ENCODE measurements at places on chromosomes 3 and 15.

DNA sequence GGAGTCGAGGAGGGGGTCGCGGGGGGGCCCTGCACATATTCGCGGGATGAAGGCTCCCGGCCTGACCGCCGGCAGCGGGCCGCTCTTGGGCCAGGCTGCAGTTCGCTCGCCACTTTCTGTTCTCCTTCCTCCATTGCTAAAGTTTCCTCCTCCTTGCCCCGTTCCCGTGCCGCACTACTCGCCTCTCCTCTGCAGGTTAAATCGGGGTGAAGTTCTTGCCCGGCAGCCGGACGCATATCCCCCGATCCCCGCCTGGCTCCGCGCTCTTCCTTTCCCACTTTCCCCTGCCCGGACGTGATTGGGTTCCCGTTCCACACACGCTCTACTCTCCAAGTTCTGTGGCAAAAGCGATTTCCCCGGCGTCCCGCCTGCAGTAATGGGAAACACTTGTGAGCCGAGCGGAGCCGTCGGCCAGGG is 556 bp downstream of the CRYBG3 start:
- peak; percentile 74 for DNase-seq

DNA sequence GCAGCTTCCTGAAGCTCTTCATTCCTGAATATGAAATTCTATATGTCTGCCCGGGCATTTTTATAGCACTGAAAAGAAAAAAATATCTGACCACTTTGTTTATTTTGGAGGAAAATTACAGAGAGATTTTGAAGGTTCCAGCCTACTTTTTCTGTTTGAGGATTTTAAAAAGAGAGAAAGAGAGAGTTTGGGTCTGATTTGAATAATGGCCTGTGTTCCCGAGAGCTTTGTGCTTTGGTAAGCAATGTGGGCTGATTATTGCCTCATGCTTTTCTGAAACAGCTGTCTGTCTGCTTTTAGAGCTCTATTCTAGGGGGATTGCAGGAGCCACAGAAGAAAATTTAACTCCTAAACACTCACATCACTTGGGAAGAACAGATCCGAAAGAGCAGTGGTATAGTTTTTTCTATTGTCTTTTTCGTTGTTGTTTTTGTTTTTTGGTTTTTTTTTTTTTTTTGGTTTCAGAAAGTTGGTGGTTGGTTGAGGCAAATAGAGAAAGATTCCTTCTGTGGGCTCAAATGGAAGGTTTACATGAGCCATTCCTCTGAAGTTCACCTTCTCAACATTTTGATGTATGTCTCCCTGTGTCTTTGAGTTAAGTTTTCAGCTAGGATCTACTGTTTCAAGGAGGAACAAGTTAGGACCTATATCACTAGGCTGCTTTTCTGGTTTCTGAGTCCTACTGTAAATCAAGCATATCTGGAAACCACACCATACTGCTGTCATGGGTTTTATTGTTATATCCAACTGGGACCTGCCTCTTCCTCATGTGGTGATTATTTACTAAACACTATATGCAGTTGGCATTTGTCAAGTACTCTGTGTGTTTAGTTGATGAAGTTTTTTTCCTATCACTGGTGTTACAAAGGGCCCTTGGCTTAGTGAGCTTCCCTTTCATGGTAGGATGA is 178.9 kb downstream of the KCNMB2 start:
- no peak for DNase-seq

DNA sequence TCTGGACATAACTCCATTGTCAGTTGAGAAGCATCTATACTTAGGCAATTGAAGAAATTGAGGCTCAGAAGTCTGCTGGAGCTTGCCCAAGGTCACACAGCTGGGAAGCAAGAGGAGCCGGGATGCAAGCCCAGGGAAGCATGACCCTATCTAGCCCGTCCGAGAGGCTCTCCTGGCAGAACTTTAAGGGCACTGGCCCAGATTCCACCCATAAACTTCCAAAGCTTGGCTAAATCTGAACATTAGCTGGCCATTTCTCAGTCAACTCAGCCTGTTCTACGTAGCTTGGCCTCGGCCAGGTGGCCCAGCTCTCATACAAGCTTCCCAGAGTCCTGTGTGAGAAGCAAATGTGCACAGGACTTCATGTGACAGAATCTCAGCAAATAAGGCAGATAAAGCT is 75.8 kb downstream of the LRIG1 start:
- DNase-seq = no peak

- DNase-seq = no peak
These were observed 5.8 kb upstream of the EIF5A2 start for GRCh38 chr3:170914212-170914611.

DNA sequence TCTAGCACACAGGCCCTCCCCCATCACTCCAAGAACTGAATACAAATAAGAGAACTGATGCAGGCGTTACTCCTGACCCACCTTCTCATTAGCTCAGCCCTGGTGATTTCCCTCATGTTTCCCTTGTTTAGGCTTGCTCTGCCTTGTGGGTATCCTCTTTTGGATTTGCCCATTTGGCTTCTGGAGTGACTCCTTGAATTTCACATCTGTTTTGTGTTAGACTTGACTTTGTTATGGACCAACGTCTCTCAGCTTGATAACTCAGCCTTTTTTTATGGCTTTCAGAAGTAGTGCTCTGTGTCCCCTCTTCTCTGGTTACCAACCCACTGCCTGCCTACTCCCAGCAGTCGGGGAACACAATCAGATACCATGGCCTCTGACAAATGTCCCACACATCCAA is 11.3 kb upstream of the TMOD3 start:
- DNase-seq = no peak

DNA sequence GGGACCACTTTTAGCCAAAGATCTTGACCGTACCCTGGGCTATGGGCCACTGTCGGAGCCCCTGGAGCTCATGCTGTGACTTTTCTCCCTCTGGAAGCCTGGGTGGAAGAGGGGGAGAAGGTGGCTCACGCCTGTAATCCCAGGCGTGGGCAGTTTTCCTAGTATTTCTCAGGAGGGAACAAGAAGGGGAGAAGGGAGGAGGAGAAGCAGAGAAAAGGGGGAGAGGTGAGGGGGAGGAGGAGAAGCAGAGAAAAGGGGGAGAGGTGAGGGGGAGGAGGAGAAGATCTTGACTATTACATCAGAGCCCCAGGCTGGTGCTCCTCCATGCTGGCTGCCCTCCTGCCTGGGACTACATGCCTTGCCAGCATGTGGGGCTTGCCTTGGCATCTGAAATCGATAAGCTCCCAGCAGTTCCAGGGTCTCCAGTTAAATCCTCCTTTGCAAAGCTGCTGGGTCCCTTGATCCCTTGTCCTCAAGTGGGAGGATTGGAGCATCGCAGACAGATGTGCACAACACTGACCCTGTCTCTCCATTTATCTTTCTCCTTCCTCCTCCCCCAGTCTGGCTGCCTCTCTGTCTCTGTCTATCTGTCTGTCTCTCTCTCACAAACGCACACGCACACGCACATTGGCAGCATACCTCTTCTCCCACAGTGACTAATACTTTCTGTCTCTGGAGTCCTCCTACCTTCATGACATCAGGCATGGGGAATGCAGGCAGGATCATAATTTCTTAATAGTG is 41.6 kb downstream of the MRAS start:
- peak; percentile 95 for DNase-seq

DNA sequence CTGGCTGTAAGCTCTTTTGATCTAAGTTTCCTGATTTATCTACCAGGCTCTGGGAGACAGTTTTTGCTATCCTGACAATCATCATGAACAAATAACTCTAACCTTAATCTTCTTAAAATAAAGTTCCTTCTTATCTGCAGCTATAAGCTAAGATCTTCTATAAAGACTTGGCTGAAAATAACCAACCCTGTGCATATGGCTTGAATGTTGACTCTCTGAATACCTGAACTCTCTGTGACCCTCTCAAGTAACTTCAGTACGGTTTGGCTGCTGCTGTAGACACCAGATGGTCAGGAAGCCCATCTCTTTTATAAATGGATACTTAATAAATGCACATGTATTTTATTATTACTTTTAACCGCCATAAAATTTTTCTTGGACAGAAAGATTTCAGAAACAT is 412.4 kb upstream of the CBLB start:
- DNase-seq = no peak

GRCh38 chr3:104536715-104537114 is 830.0 kb upstream of the ALCAM start:
- no peak for DNase-seq

DNA sequence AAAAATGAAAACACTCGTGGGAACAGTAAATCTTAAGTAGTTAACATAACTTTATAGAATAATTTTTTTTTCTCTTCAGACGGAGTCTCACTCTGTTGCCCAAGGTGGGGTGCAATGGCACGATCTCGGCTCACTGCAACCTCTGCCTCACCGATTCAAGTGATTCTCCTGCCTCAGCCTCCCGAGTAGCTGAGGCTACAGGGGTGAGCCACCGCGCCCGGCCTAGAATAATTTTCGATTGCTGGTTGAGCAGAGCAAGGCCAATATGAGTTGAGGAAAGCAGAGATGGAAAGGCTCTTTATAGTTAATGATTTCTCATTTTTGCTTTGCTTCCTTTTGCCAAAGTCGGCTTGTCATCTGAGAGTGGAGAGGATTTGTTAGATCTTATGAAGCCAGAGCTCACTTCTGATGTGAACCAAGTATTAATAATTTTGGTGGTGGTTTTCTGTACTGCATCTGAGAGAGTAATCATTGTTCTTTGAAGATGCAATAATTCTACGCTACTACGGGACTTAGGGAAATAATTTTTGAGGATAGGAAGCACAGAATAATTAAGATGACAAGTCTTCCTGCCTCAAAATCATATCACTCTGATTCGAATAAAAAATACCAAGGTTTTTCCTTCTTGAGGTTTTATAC is 1.6 kb upstream of the GOLM2 start:
- DNase-seq = peak; percentile 3

DNA sequence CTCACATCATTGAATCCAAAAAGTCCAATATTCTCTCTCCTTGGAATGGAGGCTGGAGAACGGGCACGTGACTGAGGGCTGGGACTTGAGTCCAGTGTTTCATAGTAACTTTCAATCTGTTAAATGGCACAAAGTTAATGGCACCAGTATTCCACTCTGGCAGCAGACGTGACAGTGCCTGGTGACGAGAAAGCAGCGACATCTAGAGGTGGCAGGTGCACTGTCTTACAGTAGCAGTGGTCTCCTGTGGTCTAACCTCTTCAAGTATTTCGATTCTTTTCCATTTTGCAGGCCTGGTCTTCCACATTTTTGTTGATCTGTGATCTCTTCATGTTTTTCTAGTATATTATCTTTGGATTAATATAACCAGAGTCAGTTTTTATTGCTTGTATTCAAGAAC is 107.1 kb downstream of the OXSM start:
- DNase-seq = peak; percentile 42

DNA sequence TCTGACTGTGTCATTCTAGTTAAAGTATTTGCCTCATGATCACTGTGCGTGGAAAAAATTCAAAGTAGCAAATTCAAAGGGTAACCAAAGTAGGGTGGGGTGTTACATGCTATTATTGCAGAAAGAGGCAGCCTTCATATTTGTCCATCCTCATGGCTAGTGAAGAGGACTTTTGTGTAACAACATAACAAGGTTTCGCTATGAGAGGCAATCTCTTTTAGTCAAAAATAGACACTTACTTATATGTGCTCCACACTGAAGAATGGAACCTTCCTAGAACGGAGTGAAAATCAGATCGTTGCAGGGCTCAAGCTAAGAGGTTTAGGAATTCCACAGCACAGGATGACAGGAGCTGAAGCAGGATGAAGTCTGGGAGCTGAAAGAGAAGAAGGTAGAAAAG is 345.1 kb upstream of the CBLB start:
- no peak for DNase-seq

GRCh38 chr3:952906-953305 is 139.9 kb upstream of the CNTN6 start:
- no peak for DNase-seq

GRCh38 chr3:127479449-127479848 is 111.1 kb downstream of the TPRA1 start:
- DNase-seq = no peak

- DNase-seq = no peak
These were observed 14.6 kb downstream of the CAPN7 start for GRCh38 chr3:15220661-15221060.

GRCh38 chr3:29978036-29978435 is 628.4 kb upstream of the TGFBR2 start:
- DNase-seq = no peak

- DNase-seq = no peak
These were observed 30.5 kb downstream of the ATP2B2 start for GRCh38 chr3:10474847-10475246.

DNA sequence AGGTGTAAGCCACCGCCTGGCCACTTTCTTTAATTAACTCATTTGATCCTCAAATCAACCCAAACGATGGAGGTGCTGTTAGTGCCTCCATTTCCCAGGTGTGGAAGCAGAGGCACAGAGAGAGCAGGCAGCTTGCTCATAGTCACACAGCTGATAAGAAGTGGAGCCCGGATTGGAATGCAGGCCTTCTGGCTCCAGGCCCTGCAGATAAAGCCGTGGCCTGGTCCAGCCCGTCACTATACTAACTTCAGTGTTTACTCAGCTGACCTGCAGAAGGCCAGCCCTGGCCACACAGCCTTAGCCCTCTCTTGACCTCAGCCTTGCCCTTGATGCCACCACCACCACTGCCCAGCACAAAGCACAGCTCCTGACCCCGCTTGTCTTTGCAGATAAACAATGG is 116.7 kb downstream of the NUP210 start:
- no peak for DNase-seq

DNA sequence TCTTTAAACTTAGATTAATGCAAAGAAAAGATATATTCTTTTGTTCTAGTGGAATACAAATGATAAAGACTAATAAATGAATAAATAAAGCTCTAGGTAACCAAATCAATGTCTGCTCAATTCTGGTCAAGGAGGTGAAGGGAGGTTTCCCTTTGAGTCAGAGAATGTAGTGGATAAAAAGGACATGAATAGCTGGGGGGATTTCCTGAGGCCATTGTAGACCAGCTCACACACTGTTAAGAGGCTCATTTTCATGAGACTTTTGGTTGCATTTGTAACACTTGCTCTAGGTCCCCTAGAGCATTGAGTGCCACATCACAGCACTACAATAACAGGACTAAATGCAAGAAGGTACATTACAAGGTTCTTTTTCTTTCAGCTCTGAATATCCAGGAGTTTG is 170.7 kb downstream of the TIGIT start:
- DNase-seq = no peak

DNA sequence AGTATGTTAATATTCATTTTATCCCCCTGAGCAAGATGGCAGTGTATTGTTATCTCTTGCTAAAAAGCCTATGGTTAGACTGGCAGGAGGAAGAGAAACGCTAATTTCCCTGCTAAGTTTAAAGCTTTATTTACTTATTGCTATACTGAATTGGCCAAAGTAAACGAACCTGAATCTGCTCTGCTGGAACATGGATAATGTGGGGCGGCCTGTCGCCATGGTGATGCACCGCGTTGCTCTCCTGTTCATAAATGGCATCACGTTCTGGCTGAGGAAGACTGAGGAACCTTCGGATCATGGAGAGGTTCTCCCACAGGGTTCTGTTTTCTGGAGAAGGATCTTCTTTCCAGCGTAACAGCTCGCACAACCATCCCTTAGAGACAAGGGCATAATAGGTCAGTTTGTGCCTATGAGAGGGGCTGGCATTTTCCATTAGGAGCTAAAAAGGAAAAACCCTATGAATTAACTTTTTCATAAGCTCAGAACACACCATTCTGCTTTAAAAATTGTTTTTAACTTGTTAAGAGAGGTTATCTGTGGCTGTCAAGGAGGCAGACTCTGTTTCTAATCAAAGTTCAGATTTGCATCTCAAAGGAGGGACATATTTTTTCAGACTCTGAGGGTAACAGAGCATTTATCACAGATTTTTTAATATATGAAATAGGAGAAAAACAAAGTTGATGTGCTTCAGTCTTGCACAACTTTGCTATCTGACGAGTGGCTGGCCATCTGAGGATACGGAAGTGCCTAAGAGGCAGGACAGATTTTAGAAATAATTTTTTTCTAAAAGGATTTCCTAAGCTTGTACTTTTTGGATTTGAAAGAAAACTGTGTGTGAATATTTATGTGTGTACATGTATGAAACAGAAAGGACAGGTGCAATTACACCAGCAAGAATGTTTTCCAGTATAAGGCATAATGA is 73.1 kb downstream of the SATB1 start:
- DNase-seq = no peak
